Esophagus muscularis mucosa (tissue), 4 donors: ENCODE measurements at places on chromosomes 7 and 10. TPM values are rescaled to one million over a fixed set of nuclear protein-coding genes. Genes with fewer than 3 reads are reported as not detected.
A peak's percentile ranks its signal among the peaks of the same experiment; 100 is the strongest.

- H3K27ac ChIP-seq: no peak overlapping the region
- H3K4me1 ChIP-seq: no peaks in the 10 kb centered on the region
- no peak overlapping the region for H3K4me3 ChIP-seq
- no peaks in the 10 kb centered on the region for H3K36me3 ChIP-seq
These were observed 299.0 kb downstream of the MALRD1 start for GRCh38 chr10:19347621-19348020.

- H3K4me3 ChIP-seq: no peak overlapping the region
- H3K36me3 ChIP-seq: no peaks in the 10 kb centered on the region
- DNase-seq: no peak
- no peaks in the 10 kb centered on the region for H3K4me1 ChIP-seq
- H3K27me3 ChIP-seq: no peaks in the 10 kb centered on the region
These were observed 754.2 kb downstream of the GRID1 start for GRCh38 chr10:85612378-85612775.

DNA sequence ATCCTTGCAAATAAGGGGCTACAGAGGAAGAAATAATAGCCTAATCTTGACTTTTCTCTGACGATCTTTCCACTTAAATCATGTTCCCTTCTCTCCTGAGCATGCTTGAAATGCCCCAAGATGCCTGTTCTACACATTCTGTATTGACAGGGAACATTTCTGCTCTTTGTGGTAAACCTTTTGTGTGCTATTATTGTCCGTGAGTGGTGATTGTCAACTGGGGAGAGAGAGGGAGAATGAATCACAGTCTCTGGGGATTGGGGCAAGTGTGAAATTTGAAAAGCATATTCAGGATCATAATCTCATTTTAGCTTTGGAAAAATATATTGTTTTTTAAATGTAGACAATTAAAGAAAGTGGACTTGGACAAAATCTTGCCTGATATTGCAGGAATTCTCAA is 20.6 kb downstream of the UBTD1 start:
- no peak for DNase-seq
- no peak overlapping the region for H3K4me3 ChIP-seq
- H3K36me3 ChIP-seq: no peaks in the 10 kb centered on the region
- no peaks in the 10 kb centered on the region for H3K27me3 ChIP-seq
- H3K27ac ChIP-seq: no peak overlapping the region
- H3K4me1 ChIP-seq: peaks cover 20% of the 10 kb centered on the region

- H3K4me3 ChIP-seq: no peak overlapping the region
- no peaks in the 10 kb centered on the region for H3K36me3 ChIP-seq
- H3K4me1 ChIP-seq: no peaks in the 10 kb centered on the region
- DNase-seq: no peak
- H3K27ac ChIP-seq: peak overlapping the region; percentile 53
These were observed 655.6 kb downstream of the LRMDA start for GRCh38 chr10:76086761-76087639.

- no peaks in the 10 kb centered on the region for H3K27me3 ChIP-seq
- DNase-seq: no peak
- H3K4me3 ChIP-seq: no peak overlapping the region
These were observed 76.0 kb upstream of the NPTX2 start for GRCh38 chr7:98541101-98541500.

- H3K27ac ChIP-seq: peak within 1 kb of the TSS; percentile 86
- no peak for DNase-seq
- peaks cover 58% of the 10 kb centered on the region for H3K4me1 ChIP-seq
- H3K27me3 ChIP-seq: no peaks in the 10 kb centered on the region
- H3K4me3 ChIP-seq: peak within 1 kb of the TSS; percentile 84
These were observed at the start of gene CELF2 for GRCh38 chr10:11017570-11018431. CELF2 (plus strand) TSS chr10:11017872; CDS start chr10:11018090, 218 bp downstream.

- peaks cover 19% of the 10 kb centered on the region for H3K4me1 ChIP-seq
- no peak for DNase-seq
- no peaks in the 10 kb centered on the region for H3K27me3 ChIP-seq
- H3K27ac ChIP-seq: no peak overlapping the region
These were observed 134.3 kb downstream of the TAX1BP1 start for GRCh38 chr7:27873981-27874957.

DNA sequence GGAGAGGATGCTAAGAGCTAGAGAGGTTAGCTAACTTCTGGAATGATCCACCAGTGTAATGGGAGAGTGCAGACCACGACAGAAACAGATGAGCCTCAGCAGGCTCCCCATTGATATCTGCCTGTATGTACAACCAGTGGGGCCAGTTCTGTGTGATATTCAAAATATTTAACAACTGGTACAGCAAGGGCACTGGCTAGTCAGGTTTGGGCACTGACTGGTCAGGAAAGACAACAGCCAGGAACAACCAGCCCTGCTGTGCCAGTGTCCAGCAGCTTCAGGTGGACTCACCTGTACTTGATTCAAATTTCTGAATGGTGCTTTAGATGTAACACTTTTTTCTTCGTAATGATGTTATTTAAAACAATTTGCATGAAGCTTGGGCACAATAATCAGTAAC is 5.9 kb upstream of the TRIL start:
- H3K4me3 ChIP-seq: no peak overlapping the region
- H3K4me1 ChIP-seq: no peaks in the 10 kb centered on the region
- no peaks in the 10 kb centered on the region for H3K36me3 ChIP-seq
- peak; percentile 90 for DNase-seq
- no peak overlapping the region for H3K27ac ChIP-seq

DNA sequence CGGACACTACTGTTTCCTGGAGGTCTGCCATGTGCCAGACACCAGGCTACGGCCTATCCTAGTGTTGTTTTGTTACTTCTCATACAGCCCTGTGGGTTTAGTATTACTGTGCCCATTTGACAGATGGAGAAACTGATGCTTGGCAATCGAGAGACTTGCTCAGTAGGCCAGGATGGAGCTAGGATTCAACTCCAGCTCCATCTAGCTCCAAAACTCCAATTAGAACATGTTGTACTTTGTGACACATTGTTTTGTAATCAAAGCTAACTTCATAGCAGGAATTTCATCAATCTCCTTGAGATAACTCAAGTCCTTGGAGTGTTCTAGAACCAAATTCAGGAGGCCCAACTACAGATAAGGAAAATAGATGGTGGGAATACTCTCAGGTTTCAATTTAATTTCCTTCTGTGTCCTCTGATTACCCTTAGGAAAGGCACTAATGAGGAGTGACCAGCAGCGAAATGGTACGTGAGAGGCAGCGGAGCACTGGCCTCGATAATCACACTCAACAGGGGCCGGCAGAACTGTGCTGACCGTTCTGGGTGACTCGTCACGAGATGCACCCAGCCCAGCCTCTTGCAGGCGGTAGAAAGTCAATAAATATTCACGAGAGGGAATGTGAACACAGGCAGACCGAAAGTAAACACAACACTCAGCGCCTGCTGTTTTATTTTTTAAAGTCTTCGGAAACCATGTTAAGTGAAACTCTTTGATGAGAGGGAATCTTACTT is 269.6 kb upstream of the NEBL start:
- no peaks in the 10 kb centered on the region for H3K36me3 ChIP-seq
- no peak for DNase-seq
- H3K27me3 ChIP-seq: no peaks in the 10 kb centered on the region

DNA sequence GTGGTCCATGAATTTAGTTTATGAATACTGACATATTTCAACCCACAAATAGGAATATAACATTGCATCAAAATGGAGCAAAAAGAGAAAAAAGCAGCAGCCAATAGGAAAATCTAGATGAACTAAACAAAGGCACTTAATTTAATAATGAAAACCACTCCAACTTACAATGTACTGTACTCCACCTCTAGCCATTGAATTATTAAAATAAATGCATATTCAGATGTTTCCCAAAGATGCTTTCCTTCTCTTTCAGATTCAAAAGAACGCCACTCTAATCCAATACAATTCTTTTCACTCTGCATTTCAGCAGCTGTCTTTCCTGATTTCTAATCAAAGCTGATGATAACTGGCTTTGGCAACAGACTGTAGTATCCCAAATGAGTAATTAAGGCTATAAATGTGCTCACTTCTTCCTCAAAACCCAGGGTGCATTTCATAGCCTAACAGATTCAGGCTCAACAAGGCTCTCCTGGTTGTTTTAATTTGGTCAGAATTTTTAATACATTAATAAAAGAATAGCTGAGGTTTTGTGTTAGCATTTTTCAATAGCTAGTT is 577.1 kb downstream of the PARD3 start:
- no peak for DNase-seq
- no peaks in the 10 kb centered on the region for H3K27me3 ChIP-seq
- no peak overlapping the region for H3K27ac ChIP-seq
- peaks cover 9% of the 10 kb centered on the region for H3K4me1 ChIP-seq
- no peak overlapping the region for H3K4me3 ChIP-seq

GRCh38 chr7:41303709-41304108 is 399.2 kb downstream of the INHBA start:
- H3K4me3 ChIP-seq: no peak overlapping the region
- no peaks in the 10 kb centered on the region for H3K4me1 ChIP-seq
- no peaks in the 10 kb centered on the region for H3K27me3 ChIP-seq
- no peaks in the 10 kb centered on the region for H3K36me3 ChIP-seq
- H3K27ac ChIP-seq: no peak overlapping the region

- H3K36me3 ChIP-seq: no peaks in the 10 kb centered on the region
- H3K27me3 ChIP-seq: no peaks in the 10 kb centered on the region
- no peak for DNase-seq
- H3K4me3 ChIP-seq: no peak overlapping the region
These were observed 31.8 kb downstream of the CCM2 start for GRCh38 chr7:45031829-45032228.

DNA sequence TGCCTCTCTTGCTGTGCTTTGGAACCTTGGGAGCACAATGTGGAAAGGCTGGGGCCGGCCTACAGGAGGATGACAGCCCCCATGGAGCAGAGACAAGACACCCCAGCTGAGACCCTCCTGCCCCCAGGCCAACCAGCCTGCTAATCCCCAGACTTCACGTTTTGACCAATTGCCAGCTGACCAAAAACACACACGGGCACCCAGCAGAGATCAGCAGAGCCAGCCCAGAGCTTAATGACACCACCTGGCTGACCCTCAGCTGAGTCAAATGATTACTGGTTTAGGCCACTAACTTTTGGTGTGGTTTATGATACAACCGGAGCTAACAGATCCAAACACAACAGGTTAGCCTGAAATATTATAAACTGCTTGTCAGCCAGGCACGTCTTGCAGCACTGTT is 111.2 kb upstream of the KIF5B start:
- no peak for DNase-seq
- H3K36me3 ChIP-seq: no peaks in the 10 kb centered on the region
- no peaks in the 10 kb centered on the region for H3K4me1 ChIP-seq

DNA sequence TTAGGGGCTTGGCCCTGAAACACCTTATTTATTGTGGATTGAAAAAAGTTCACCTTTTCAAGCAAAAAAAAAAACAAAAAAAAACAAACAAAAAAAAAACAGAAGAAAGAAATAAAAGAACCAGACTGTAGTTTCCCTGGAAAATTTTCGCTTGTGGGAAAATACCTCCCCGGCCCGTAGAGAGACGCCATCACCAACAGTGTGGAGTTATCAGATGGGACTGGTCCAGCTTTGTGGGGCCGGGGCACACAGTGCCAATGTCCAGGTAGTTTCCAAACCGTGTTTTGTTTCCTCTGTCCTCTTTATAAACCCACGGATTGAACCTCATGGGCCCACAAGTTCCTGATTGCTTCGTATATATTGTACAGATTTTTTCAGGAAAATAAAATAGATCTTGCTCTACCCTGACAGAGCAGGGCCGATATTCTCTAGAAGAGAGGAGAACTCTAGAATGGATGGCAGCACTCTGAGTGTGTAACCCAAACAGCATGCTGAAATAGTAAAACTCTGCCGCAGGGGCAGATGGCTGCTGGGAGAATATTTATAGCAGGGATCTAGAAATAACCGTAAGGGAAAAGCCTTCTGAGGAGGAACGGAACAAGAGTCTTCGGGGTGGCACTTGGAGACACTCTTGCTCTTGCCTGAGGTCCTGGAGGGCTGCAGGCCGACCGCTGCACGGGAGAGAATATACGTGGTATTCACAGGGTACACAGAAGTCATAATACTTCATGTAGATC is 241.0 kb downstream of the FRMD4A start:
- DNase-seq: peak; percentile 81
- no peaks in the 10 kb centered on the region for H3K36me3 ChIP-seq
- H3K4me3 ChIP-seq: no peak overlapping the region
- no peak overlapping the region for H3K27ac ChIP-seq

- peak overlapping the region; percentile 93 for H3K27ac ChIP-seq
- DNase-seq: no peak
- peak overlapping the region; percentile 93 for H3K4me3 ChIP-seq
- peaks cover 41% of the 10 kb centered on the region for H3K4me1 ChIP-seq
These were observed 798 bp downstream of the PPIF start for GRCh38 chr10:79347894-79348639.

GRCh38 chr10:1074052-1074747 is 18.0 kb downstream of the WDR37 start:
- peaks cover 22% of the 10 kb centered on the region for H3K36me3 ChIP-seq
- no peak for DNase-seq
- H3K27me3 ChIP-seq: no peaks in the 10 kb centered on the region
- no peak overlapping the region for H3K4me3 ChIP-seq

GRCh38 chr10:89301232-89301631 is 614 bp upstream of the IFIT2 start:
- peaks cover 44% of the 10 kb centered on the region for H3K4me1 ChIP-seq
- H3K36me3 ChIP-seq: peaks cover 5% of the 10 kb centered on the region
- H3K27me3 ChIP-seq: no peaks in the 10 kb centered on the region
- H3K4me3 ChIP-seq: peak overlapping the region; percentile 54
- H3K27ac ChIP-seq: peak overlapping the region; percentile 89
- no peak for DNase-seq

GRID2IP gene
- not detected for total RNA-seq

SLC18A3 gene
- total RNA-seq: 1.0 TPM

CDHR1 gene
- 0.06 TPM for total RNA-seq

MMD2 gene
- not detected for total RNA-seq

FLNC gene
- 391 TPM for total RNA-seq

IDI2 gene
- total RNA-seq: not detected

WBP1L gene
- 88.5 TPM for total RNA-seq

LEP gene
- total RNA-seq: not detected

UNCX gene
- not detected for total RNA-seq

GPR22 gene
- 0.33 TPM for total RNA-seq

TET1 gene
- total RNA-seq: 9.6 TPM

PARG gene
- total RNA-seq: 20.9 TPM
